IPS-NIHi11 (cell line): ENCODE measurements at places on chromosomes 3 and 15.

GRCh38 chr15:42157981-42158765, 1.7 kb upstream of the PLA2G4F start:
- DNase-seq, result no peak

DNA sequence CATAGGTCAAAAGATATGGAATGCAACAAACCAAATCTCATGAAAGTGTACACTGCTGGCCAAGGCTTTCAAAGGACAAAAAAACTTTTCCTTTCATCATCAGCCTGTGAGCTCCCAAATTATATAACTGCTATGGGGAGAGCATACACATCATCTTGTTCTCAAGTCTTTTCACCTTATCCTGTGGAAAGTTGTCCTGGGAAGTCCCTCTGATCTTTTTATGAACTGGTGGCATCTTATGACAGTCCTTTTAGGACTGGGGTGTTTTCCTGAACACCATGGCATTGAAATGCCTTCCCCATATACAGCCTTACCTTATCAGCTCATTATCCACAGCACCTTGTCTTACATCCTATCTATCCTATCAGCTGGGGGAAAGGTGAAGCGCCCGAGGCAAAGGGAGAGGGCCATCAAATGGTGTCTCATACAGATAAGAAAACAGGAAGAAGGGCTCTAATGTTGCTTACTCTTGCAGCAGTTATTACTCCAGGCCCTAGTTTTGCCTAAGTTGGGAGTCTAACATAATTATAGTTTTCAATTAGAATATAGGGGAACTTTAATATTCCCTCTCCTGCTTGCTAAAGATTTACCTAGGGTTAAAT, 61.5 kb upstream of the GOLIM4 start:
- DNase-seq, result no peak

DNA sequence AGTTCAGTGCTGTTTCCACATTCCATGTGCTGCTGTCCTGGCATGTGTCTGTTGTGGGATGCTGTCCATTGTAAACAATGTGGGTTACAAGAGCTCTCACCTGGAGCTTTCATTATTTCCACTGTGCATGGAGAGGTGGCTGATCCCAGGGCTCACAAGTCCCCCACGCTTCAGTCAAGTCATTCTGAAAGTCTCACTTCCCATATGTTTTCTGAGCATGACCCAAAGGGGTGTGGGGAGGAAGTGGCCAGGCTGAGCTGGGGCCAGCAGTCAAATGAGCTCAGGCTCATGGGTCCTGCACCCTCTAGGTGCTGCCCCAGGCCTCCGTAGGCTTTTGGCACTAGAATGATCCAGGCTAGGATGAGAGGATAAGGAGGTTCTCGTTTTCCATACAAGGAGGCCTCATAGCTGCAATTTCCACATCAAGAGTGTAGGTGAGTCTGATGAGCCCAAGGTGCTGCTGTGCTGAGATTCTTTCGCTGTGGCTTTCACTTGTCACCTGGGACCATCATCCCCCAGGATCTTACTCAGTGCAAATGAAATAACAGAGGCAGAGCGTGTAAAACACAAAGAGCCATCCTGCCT, 22.0 kb downstream of the STARD5 start:
- no peak for DNase-seq

DNA sequence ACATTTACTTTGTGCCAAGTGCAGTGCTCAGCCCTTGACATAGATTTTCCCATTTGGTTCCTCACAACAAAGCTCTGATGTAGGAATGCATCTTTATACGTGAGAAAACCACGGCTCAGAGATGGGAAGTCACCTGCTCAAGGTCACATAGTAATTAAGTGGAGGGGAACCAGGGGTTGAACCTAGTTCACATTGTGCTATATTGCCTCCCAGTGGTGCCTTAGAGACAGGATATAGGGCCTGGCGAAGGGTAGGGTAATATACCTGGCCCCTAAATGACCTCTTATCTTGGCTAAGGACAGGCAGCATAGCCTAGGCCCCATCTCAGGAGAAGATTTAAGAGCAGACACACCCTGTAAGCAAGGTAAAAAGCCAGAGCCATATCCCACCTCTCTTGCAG, 71.5 kb downstream of the FOXP1 start:
- DNase-seq, result peak; percentile 61

DNA sequence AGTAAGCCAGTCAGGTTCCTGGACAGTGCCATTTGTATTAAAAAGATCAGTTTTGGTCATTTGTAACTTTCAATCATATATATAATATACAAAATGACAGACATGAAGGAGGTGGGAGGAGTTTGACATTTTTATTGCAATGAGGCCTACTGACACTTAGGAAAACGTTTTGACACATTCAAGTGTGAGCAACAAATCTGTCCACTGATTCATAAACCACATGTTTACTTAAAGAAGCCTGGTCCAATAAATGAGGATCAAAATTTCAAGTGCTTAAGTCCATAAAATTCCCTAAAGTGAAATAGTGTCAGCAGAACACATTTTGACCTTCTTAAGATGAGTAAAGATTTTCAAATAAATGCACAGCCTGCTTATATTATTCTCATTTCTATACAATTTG, 137.3 kb downstream of the MECOM start:
- no peak for DNase-seq

- DNase-seq, result no peak
These were observed 57.0 kb upstream of the THRB start for GRCh38 chr3:24551626-24552025.

GRCh38 chr15:79815468-79815867, 81.3 kb downstream of the MTHFS start:
- DNase-seq, result no peak

DNA sequence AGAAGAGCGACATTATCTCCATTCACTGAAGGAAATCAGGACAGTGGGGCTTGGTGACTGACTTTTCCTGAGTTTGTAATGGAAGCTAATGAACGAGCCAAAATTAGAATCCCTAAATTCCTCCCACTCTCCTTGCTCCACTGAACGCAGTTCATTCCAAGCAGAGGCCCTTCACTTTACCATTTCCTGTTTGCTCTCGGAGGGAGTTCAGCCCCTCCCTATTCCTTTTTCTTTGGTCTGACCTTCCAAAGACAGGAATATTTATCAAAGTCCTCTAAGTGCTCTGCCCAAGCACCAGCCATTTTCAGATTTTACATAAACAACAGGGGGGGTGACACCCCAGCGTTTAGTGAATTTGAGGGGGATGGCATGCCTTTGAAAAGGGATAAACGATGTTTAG, 24.0 kb upstream of the PTPRG start:
- peak; percentile 61 for DNase-seq

- DNase-seq, result no peak
These were observed 66.0 kb downstream of the ST6GAL1 start for GRCh38 chr3:186996356-186996755.

DNA sequence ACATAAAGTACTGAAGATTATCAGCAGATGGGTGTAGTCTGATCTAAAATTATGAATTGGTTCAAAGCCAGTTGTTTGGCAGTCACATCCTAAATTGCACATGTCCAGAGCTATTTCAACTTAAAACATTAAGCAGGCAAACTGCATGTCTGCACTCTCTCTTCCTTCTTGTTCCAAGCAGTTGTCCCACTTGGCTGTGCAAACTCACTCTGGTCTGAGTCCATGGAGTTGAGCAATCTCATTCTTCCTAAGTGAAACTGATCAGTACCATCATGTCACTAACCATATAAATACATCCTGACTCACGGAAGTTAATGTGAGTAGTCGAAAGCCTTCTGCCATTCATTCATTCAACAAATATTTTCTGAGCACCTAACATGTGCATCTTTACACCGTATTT, 353.0 kb downstream of the ROBO1 start:
- no peak for DNase-seq

GRCh38 chr3:35338186-35338585, 301.1 kb upstream of the ARPP21 start:
- no peak for DNase-seq

GRCh38 chr3:111047812-111048435, 23.7 kb upstream of the NECTIN3 start:
- no peak for DNase-seq

DNA sequence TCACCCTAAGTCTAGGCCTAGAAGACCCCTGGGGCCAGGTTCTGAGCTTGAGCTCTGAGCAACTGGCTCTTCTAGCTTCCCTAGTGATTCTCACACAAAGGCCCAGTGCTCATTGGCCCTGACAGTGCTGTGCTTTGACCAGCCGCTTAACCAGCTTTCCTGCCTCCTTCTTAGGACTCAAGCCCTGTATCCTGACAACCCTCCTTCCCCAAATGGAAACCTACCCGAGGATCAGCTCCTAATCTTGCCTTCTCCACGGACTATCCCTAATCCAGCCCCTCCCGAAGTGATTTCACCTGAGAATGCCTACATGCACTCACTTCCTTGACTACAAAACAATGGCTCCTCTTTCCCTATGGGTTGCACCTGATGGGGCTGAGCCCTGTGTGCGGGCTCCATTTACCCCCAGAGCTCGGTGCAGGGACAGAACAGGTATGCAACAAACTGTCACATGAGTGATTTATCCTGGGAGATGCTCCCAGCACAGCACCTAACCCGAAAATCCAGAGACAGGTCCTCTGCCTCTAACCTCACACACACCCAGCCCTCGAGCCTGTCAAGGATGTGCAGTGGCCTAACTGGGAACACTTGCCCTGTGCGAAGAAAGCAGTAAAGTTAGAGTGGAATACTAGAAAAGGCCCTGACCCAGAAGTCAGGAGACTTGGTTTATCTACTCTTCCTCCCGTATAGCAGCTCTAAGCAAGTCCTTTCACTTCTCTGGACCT, 2.3 kb downstream of the MEGF11 start:
- DNase-seq, result no peak

DNA sequence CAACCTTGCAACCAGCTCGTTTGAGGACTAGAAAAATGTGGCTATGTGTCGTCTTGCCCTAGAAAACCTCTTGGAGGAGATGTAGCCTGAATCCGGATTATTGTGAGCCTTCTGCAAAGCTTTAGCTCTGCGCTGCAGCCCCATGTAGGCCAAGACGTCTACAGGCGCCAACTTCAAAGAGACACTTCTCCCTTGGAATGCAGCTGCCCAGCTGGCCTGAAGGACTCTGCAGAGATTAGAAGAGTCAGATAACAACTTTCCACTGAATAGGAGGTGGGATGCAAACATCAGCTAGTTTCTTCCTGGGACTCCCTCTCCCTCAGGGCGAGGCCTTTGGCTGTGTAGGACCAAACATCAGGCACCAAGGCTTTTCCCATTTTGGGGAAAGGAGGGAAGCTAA, 356.5 kb upstream of the IL12A start:
- DNase-seq, result no peak

DNA sequence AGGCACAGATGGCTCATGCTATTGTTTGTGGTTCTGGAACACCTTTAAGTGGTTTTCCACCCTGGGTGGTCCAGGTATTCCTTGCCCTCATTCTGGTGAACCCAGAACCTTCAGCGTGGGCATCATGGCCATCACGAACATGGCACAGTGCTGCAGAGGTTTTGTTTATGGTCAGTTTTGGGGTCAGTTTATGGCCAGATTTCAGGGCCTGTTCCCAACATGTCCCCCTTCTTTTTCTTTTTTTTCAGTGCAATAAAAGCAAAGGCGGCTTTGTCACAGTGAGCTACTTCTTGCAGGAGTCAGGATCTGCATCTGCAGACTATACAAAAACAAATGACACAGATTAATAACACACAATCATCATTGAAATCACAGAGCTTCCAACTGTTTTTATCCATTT, 1085.0 kb upstream of the ALCAM start:
- DNase-seq, result no peak

DNA sequence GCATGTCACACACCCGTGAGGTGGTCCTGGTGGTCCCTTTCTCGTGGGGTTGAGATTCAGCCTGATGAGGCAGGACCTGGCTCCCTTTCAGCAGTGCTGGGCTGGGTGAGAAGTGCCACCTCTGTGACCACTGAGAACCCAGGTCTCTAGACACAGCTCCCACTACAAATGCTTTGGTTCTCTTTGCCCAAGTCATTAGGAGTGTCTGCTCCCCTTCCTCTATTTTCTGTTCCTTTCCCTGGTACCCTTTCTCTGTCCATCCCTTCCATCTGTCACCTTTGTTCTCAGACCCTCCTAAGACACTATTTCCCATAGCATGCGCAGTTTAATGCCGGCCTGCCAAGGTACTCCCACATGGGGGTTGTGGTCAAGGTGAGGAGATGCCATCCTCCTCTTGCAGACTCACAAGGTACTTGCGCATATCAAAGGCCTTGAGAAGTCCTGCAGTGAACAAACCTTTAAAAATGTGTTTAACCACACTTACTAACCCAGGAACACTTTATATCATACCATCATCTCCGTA, 297.7 kb downstream of the LRTM1 start:
- DNase-seq, result no peak

GRCh38 chr3:191470545-191470944, 9.6 kb downstream of the PYDC2 start:
- no peak for DNase-seq

GRCh38 chr3:168425936-168426595, 330.3 kb upstream of the GOLIM4 start:
- DNase-seq, result no peak

GRCh38 chr3:13825311-13825579, 54.6 kb downstream of the WNT7A start:
- DNase-seq, result no peak

DNA sequence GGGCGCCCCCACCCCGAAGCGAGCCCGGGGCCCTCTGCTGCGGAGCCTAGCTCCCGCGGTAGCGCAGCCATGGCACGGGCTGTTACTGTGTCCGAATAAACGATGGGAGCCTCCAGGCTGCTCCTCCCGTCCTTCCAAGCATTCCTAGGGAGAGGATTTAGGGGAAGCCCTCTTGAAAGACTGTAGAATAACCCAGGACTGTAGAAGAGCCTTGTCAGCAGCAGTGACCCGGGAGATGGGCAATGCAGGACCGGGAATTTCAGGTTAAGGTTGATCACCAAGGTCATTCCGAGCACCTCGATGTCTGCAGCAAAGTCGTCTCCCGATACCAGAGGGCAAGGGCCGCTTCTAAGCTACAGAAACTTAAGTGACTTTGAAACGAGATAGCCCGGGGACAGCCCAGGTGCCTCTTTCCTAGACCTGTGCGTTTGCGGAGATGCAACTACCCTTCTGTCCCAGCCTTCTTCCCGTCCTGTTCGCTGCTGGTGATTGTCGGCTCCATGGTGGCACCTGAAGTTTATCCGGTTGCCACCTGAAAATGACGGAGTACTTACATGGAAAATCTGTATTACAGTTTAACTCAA, 753 bp upstream of the MYO5A start:
- DNase-seq, result no peak

GRCh38 chr3:23567917-23568316, 237.8 kb upstream of the UBE2E1 start:
- DNase-seq, result no peak

DNA sequence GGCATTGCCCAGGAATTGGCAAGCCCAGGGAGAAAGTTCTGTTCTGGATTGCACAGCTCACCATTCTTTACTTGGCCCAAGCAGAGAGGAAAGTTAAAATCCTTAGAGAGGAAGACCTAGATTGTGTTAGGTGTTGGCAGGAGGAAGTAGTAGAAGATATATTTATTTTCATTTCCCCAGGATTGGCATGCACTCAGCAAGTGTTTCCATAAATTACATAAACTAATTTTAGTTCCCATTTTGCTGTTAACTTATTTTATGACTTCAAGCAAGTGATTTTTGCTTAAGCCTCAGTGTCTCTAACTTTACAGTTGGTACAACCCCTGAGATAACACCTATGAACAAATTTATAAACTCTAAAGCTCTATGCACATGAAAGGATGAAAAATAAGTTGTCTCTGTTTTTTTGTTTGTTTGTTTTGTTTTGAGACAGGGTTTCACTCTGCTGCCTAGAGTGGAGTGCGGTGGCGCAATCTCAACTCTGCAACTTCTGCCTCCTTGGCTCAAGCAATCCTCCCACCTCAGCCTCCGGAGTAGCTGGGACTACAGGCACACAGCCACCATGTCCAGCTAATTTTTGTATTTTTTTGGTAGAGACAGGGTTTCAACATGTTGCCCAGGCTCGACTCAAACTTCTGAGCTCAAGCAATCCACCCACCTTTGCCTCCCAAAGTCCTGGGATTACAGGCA, 31.2 kb upstream of the TOP2B start:
- DNase-seq, result no peak
